ENCODE measurements at places on chromosomes 2 and 18. TPM values are rescaled to one million over a fixed set of nuclear protein-coding genes. Genes with fewer than 3 reads are reported as not detected.

The ALPP gene
- not detected for total RNA-seq

The GNAL gene
- total RNA-seq: 4.6 TPM

The TCF7L1 gene
- total RNA-seq: 0.26 TPM

The KCNK3 gene
- total RNA-seq: 0.29 TPM

The CDH19 gene
- 10.4 TPM for total RNA-seq

The CCDC141 gene
- total RNA-seq: 10.2 TPM

The SPDYA gene
- not detected for total RNA-seq

The FKBP1B gene
- 82.1 TPM for total RNA-seq

The RND3 gene
- 20.8 TPM for total RNA-seq

The DNER gene
- 1.9 TPM for total RNA-seq

The MC4R gene
- total RNA-seq: not detected

The ATP8B1 gene
- total RNA-seq: 24.9 TPM

The SCN7A gene
- 74.1 TPM for total RNA-seq

- DNase-seq: no peak
These were observed 3.1 kb upstream of the SNED1 start for GRCh38 chr2:240995041-240996021.

DNA sequence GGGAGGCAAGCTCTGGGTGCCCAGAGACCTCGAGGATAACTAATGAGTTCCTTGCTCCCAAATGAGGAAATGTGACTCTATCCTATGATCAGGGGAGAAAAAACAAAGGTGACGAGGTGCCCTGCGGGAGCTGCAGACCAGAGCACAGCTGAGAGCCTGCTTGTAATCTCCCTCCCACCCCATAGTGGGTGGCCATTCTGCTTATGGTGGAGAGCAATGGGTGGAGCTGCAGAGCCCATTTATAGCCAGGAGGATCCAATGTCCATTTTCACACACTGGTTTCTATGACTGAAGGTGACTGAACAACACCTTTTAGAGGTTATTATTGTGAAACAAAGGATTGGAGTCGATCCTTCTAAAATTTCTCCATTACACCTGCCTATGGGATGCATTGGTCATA lies 153.3 kb downstream of the COL6A3 start:
- DNase-seq: no peak

- no peak for DNase-seq
These were observed 1292.2 kb upstream of the ZEB2 start for GRCh38 chr2:145812165-145812554.

- peak; percentile 15 for DNase-seq
These were observed 420.2 kb upstream of the CHST9 start for GRCh38 chr18:27605107-27605834.

- DNase-seq: no peak
These were observed 77.3 kb upstream of the ATG16L1 start for GRCh38 chr2:233174137-233174536.

DNA sequence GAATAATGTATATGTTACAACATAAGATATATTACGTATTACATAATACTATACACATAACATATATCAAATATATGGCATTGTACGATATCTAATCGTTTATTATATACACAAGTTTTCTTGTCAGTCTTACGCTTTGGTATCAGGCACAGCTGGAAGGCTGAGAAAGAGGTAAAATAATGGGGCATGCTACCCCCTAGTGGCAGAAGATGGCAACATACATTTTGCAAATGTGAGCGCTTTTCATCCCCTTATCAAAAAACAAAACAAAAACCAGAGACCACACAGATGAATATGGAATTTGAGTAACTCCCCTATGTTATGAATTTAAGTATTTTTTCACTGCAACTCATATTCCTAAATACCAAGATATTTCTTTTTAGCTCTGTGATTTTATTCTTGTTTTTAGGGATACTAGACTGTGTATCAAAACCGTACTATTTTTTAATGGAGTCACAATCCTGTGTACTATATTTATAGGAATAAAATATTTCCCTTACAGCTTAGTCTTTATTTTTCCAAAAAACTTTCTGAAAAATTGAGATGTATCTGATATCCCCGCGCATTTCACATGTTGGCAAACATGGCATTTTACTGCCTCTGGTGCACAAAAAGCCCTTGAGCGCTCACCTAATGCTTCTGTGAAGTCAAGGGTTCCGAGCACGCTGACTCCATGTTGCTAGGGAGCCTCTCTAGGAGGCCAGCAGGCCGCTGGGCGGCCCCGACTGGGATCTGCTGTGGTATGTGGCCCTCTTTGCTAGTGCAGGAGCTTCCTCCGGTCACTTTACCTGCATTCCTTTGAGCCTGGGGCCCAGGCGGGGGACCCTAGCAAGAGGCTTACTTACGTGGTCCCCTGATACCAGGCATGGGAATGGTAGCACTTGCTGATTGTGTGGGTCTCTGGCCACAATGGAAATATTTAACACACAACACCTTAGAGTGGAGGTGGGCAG lies 62.5 kb downstream of the SLC4A3 start:
- DNase-seq: peak; percentile 35

DNA sequence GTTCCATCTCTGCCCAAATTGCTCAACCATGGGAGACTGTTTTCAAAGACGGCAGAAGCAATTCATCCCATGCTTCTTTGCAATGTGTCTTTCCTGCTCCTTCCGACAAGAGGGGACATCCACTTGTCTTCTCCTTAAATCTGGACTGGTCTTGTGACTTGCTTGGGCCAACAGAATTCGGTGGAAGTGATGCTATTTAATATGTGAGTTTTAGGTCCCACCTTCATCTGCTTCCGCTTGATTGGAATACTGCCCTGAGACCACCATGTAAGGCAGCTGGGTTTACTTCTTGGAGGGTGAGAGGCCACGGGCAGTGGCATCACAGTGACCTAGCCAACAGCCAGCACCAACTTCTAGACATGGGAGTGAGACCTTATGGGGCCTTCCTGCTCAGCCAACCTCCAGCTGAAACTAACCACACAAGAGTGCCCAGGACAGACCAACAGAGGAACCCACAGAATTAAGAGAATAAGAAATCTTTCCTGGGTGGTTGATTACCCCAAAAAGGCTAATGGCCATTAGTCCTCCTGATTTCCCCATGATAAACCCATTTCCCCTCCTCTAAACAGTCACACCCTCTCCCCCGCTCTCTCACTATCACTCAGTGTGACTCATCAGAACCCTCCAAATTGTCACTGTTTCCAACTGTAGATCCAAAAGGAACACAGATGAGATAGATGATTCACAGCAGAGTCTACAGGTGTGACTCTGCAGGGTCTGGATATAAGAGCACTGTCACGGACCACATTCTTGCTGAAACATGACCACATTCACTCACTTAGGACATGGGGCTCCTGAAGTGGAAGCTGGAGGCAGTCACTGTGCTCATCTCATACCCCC lies 16.2 kb upstream of the RHOB start:
- DNase-seq: no peak

- DNase-seq: no peak
These were observed 8.8 kb downstream of the COPS9 start for GRCh38 chr2:240127191-240127750.

GRCh38 chr2:98665677-98666076 lies 57.3 kb downstream of the UNC50 start:
- no peak for DNase-seq

- DNase-seq: no peak
These were observed 70.0 kb upstream of the RPRM start for GRCh38 chr2:153548536-153548935.

- no peak for DNase-seq
These were observed 3.5 kb upstream of the ADNP2 start for GRCh38 chr18:80105369-80106167.

GRCh38 chr2:62733546-62733945 lies 28.0 kb downstream of the EHBP1 start:
- DNase-seq: no peak

GRCh38 chr2:73133566-73134197 lies 20.9 kb upstream of the RAB11FIP5 start:
- DNase-seq: no peak

GRCh38 chr2:170475878-170476277 lies 239.3 kb upstream of the SP5 start:
- DNase-seq: no peak

- no peak for DNase-seq
These were observed 242.9 kb downstream of the ARL6IP6 start for GRCh38 chr2:152961351-152961750.

Measured in uterus (tissue), 4 donors.